ENCODE measurements at places on chromosomes 11 and 22. TPM values are rescaled to one million over a fixed set of nuclear protein-coding genes. Genes with fewer than 3 reads are reported as not detected.

DNA sequence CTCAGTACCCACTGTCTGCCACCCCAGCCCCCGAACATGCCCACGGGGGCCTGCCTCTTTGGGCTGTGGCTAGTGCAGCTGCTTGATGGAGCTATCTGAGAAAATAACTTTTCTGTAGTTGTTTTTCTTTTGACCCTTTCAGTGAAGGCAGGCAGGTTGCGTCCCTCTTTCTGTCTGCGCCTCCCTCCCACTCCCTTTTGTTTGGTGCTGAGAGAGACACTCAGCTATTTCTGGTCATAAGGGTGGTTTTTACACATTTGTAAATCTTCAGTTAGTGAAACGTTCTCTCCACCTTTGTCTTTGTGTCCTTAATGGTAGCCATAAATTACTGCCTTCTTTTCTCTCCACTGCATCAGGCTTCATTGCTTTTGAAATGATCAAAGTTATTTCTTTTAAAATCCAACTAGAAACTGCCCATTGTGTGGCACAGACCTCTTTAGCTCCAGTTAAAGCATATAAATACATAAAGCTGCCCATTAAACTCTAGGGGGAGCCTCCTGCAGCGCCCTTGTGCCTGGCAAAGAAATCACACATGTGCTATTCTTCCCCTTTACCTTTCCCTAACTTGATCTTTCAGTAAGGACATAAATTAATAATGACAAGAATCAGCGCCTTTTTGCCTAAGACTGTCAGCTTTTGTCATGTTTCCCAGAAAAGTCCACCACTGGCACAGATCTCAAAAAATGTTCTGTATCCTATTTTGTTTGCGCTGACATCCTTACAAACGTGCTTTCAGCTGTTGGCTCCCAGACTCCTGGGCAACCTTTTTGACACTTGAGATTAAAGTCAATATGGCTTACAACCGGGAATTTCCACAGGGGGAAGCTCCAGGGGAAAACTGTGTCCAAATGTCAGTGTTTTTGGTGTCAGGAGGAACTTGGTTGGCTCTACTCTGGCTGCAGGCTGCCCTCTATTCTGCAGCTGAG, 1.7 kb upstream of the SCUBE2 start:
- DNase-seq: no peak
- no peak overlapping the region for H3K4me3 ChIP-seq
- no peaks in the 10 kb centered on the region for H3K27me3 ChIP-seq
- no peak overlapping the region for H3K27ac ChIP-seq
- H3K4me1 ChIP-seq: no peaks in the 10 kb centered on the region

DNA sequence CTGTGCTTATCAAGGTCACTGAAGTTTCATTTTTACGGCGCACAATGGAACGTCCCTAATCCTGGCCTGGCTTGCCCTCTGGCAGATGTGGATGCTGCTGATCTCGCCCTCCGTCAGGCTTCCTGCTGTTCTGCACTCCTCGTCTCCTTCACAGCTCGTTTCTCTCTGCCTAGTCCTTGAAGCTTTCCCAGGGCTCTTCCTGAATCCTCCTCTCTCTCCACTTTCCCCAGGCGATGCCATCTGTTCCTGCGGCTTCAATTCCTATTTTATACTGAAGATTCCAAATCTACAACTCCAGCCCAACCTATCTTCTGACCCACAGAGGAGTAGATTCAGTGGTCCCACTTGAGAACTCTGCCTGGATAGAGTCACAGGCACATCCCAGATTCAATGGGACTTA, 14.2 kb downstream of the SLC22A8 start:
- H3K36me3 ChIP-seq: no peaks in the 10 kb centered on the region
- no peak overlapping the region for H3K27ac ChIP-seq
- peaks cover 53% of the 10 kb centered on the region for H3K27me3 ChIP-seq
- no peak overlapping the region for H3K4me3 ChIP-seq

DNA sequence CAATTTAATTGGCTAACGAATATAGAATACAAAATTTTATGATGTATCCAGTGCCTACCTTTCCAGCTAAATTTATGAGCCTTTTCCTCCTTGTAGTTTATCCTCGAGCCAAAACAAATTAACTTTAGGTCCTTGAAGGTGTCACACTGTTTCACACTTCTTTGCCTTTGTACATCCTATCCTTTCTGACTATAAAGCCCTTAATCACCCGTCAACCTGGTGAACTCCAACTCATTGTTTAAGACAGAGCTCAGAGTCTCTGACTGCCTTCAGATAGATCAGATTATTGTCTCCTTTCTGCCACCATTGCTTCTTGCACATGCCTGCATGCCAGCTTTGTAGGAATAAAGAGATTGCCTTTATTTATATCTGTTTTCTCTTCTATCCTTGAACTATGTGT, 58.8 kb downstream of the CNTN5 start:
- no peaks in the 10 kb centered on the region for H3K27me3 ChIP-seq
- no peak for DNase-seq
- no peaks in the 10 kb centered on the region for H3K36me3 ChIP-seq
- H3K4me1 ChIP-seq: no peaks in the 10 kb centered on the region
- no peak overlapping the region for H3K4me3 ChIP-seq

DNA sequence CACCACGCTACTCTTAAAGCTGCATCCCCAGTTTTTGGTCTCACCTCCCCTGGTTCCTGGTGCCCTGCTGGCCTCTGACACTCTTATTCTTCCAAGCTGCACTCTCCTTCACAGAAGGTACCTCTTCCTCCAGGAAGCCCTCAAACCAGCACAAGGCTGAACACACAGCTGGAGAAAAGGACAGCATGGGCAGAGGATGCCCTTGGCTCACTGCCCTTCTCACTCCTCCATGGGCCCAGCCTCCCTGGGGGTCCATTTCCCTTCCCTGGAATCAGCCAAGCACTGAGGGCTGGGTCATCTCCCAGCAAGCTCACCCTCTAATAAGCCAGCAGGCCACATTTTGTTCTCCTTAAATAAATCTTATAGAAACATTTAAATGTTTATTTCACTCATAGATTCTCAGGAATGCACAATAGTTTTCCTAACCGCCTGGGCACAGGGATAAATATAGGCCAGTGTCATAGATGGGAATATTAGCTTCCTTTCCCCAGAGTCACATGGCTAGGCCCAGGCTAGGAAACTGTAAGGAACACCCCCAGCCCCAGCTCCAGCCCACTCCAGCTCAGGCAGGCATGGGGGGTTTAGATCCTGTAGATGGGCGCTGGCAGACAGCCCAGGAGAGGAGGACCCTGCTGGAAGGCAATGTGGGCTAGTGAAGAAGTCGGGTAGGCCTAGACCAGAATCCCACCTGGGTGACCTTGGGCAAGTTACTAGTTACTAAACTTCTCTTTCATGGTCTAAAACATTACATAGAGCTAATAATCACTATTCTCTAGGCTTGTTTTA, 51.5 kb downstream of the IRAG1 start:
- no peaks in the 10 kb centered on the region for H3K36me3 ChIP-seq
- no peaks in the 10 kb centered on the region for H3K27me3 ChIP-seq
- H3K4me1 ChIP-seq: peaks cover under 1% of the 10 kb centered on the region
- no peak overlapping the region for H3K27ac ChIP-seq

DNA sequence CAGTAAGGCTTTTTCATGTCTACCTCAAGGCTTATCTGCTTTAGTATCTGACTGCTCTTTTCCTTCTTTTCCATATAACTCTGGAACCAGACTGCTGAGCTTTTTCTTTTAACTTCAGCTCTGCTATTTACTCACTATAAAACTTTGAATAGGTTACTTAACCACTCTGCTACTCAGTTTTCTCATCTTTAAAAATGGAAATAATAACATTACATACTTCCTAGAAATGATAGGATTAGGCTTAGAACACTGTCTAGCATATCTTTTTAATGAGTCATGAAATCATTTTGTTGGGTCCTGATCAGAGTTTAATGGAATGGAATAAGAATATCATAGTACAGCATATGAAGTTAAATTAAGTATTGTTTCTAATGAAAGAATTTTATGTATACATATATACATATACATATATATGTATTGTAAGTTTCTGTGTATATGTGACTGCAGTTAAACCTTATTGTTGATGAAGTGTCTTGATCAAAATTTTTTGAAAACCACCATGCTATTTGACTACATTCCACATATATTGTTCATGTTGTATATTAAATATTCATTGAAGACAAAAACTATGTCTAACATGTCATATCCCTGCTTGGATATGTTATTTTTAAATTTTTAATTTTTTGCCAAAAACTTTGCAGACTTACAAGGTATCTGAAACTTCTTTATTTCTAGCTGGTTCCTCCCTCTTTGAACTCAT, 120.2 kb downstream of the METTL15 start:
- H3K27ac ChIP-seq: no peak overlapping the region
- H3K4me3 ChIP-seq: no peak overlapping the region
- H3K4me1 ChIP-seq: no peaks in the 10 kb centered on the region

DNA sequence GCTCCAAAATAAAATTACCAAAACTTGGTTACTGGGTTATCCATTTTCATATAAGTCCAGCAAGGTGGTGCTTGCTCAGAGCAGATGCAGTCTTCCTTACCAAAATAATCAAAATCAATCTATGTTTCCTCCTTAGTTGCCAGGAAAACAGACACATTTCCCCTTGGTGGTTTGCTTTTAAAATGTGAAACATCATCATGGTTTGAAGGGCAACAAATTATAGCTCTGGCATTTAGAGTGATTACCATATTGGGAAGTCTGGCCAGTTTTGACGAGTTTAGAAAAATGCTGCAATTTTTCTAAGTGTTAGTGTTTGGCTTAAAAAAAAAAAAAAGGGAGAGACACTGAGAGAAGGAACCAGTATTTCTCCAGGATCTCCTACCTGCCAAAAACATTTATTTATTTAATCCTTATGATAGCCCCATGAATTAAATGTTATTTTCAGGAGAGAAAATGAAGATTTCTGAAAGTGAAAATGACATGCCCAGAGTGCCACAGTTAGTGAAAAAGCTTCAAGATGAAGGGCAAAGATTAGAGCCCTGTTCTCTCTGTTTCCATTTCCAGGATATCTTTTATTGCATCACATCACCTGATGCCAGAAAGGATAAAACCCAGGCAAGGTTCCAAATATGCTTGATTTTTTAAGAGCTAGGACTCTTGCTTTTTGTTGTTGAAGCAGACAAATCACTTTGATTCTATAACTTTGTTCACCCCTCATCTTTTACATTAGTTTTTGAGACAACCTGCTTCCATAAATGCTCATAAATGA, 29.6 kb upstream of the TBCEL start:
- H3K4me3 ChIP-seq: no peak overlapping the region
- H3K4me1 ChIP-seq: no peaks in the 10 kb centered on the region
- H3K27ac ChIP-seq: no peak overlapping the region
- DNase-seq: no peak
- no peaks in the 10 kb centered on the region for H3K36me3 ChIP-seq

DNA sequence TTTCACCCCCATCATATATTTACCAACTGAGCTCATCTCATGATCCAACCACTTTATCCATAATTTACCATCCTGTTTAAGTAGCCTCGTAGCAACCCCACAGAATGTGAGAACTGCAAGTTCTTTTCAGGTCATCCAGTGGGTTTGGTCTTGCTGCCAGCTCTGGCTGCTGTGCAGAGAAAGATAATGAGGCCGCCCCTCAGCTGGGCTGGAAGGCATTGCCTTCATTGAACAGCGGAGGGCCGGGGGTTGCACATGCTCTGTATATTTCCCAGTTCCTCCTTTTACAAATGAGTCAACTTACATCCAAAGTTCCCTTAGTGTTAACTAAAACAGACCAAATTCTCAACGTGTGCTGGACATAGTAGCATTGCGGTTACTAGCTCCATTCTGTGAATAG, 96.7 kb downstream of the SYN3 start:
- no peaks in the 10 kb centered on the region for H3K36me3 ChIP-seq
- no peak overlapping the region for H3K4me3 ChIP-seq
- H3K27me3 ChIP-seq: no peaks in the 10 kb centered on the region
- no peak overlapping the region for H3K27ac ChIP-seq

NCR3LG1 gene
- total RNA-seq: 0.33 TPM

CDC45 gene
- total RNA-seq: 27.5 TPM

OR51G2 gene
- not detected for total RNA-seq

ACTN3 gene
- total RNA-seq: not detected
